KBM-7 (cell line): ENCODE measurements at places on chromosomes 11 and 22.

DNA sequence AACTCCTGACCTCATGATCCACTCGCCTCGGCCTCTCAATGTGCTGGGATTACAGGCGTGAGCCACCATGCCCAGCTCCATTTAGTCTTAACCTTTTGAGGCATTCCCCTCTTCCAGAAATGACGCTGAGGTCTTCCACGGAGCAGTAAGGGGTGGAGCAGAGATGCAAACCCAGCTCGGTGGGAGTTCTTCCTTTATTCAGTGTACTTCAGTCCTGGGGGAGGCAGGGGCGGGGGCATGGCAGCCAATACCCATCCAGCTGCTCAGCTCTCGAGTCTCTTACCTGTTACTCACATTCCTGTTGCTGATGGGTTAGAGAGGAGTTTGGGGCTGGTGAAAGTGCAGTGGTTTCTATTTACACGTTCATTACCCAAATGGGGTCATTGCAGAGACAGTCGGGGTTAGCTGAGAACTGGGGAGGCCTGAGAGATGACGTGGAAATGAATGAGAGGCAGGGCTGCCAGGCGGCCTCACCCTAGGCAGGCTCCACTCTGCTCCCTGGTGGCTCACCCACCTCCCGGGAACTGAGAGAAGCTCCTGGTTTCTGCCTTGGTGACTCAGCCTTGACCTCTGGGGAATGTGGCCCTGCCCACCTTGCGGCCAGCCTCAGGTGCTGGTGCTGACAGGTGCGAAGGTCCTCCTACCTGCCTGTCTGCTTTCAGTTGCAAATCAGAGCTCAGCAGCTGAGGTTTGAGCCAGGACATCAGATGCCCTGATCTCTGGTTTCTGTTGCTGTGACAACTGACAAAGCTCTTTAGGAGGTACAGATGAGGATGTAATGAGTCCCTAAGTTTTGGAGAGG is 13.4 kb upstream of the ST14 start:
- DNase-seq: no peak

DNA sequence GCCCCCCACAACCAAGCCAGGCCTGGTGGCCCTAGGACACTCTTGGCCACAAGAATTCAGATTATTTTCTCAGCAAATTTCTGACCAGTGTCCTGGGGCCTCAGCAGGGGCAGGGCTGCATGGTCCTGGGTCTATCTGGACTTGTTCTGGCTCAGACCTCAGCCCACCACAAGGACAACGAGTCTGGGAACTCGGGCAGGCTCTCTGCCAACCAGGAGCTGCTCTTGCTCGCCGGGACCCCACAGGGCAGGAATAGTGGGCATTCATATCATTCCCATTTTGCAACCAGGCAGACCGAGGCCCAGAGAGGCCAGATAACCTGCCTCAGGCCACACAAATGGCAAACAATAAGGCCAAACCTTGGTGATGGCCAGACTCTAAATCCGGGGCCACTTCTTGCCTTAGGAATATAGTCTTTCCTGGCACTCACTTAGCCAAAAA is 75.4 kb upstream of the WNT7B start:
- DNase-seq: no peak

GRCh38 chr22:49555526-49555925 is 272.1 kb downstream of the BRD1 start:
- no peak for DNase-seq

- DNase-seq: no peak
These were observed 196.9 kb downstream of the SNX19 start for GRCh38 chr11:130719220-130719915.

- DNase-seq: no peak
These were observed 19.2 kb upstream of the OR56A3 start for GRCh38 chr11:5922749-5923426.

- DNase-seq: no peak
These were observed 19.3 kb downstream of the FLRT1 start for GRCh38 chr11:64055077-64055476.
